ENCODE measurements at places on chromosomes 1 and 21. TPM values are rescaled to one million over a fixed set of nuclear protein-coding genes. Genes with fewer than 3 reads are reported as not detected.

The FOXO6 gene
- total RNA-seq, result 2.2 TPM

The CAPN2 gene
- 110 TPM for total RNA-seq

The HSD3B1 gene
- total RNA-seq, result not detected

DNA sequence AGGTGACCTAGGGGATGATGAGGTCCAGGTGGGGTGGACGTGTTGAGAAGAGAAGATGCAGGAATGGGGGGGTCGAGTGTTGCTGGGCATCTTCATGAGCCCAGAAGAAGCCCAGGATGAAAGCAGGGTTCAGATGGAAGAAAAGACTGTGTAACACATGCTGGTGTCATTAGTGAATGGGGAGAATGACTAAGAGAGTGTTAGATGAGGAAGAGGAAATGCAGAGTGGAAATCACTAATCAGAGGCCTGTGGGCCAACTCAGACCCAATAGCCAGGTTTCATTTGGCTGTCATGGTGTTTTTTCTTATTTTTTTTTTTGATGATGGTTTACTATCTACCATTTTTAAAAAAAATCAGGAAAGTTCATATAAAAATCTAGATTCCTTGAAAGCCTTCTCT is 180.8 kb upstream of the CAMK1G start:
- H3K27me3 ChIP-seq, result peaks cover 6% of the 10 kb centered on the region
- no peaks in the 10 kb centered on the region for H3K4me1 ChIP-seq
- H3K4me3 ChIP-seq, result no peak overlapping the region
- no peaks in the 10 kb centered on the region for H3K36me3 ChIP-seq
- H3K27ac ChIP-seq, result no peak overlapping the region

- peak overlapping the region; percentile 66 for H3K27ac ChIP-seq
- H3K36me3 ChIP-seq, result peaks cover 8% of the 10 kb centered on the region
- no peaks in the 10 kb centered on the region for H3K27me3 ChIP-seq
- H3K4me3 ChIP-seq, result peak overlapping the region; percentile 44
- peaks cover 17% of the 10 kb centered on the region for H3K4me1 ChIP-seq
Measured at GRCh38 chr21:33360881-33361602, 36.3 kb downstream of the IFNAR1 start.

GRCh38 chr1:26161415-26162219 is 2.7 kb downstream of the FAM110D start:
- peak overlapping the region; percentile 12 for H3K4me3 ChIP-seq
- no peak for DNase-seq
- H3K36me3 ChIP-seq, result no peaks in the 10 kb centered on the region
- H3K4me1 ChIP-seq, result peaks cover 29% of the 10 kb centered on the region
- H3K27ac ChIP-seq, result no peak overlapping the region

- H3K36me3 ChIP-seq, result no peaks in the 10 kb centered on the region
- H3K4me1 ChIP-seq, result no peaks in the 10 kb centered on the region
- H3K27me3 ChIP-seq, result no peaks in the 10 kb centered on the region
- H3K27ac ChIP-seq, result no peak overlapping the region
Measured at GRCh38 chr1:98975113-98975512, 29.5 kb downstream of the PLPPR5 start.

GRCh38 chr21:33551664-33552063 is 8.8 kb downstream of the SON start:
- peaks cover 92% of the 10 kb centered on the region for H3K36me3 ChIP-seq
- H3K27ac ChIP-seq, result no peak overlapping the region
- H3K27me3 ChIP-seq, result no peaks in the 10 kb centered on the region

Measured in CD4-positive, alpha-beta T cell (primary cell).